Activated naive CD4-positive, alpha-beta T cell treated with Interleukin-2 at 50 U/mL for 16 hours (primary cell): ENCODE measurements at places on chromosomes 1 and 21.
A peak's percentile ranks its signal among the peaks of the same experiment; 100 is the strongest.

DNA sequence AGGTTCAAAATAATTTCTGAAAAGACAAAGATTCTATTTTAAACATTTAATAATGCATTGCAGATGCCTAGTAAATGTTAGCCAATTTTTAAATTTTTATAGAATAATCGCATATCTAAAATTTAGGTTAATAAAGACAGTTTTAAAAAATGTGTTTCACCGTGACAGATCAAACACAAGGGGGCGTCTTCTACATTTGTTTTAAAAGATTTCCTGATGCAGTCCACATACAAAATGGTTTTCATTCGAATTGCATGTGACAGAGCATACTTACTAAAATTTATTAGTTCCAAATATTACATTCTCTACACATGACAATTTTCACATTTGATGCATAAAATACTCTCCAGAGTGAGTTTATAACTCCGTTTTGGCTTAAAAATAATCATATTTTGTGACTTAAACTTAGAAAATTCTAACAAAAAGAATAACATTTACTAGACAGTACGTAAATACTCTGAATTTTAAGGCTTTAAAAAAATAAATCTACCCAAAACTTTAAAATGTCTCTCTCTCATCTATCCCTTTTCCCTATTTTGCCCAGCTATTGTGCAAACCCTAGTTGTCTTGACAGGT is 75.5 kb downstream of the ADAMTS1 start:
- DNase-seq: no peak

DNA sequence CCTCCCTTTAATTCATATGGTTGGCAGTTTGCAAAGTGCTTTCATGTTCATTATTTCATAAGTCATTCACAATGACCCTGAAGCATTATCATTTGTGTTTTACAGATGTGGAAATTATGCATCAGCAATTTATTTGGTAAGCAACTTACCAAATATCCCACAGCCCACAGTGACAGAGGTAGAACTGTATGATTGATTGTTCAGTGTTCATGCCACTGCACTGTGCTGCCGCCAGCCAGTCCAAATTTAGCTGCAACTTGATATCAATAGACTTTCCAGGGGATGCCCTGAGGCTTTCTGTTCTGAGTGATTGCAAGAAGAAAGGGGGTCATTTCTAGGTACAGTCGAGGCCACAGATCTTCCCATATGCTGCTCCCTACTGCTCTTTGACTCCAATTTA is 380.3 kb downstream of the PLPP3 start:
- no peak for DNase-seq

DNA sequence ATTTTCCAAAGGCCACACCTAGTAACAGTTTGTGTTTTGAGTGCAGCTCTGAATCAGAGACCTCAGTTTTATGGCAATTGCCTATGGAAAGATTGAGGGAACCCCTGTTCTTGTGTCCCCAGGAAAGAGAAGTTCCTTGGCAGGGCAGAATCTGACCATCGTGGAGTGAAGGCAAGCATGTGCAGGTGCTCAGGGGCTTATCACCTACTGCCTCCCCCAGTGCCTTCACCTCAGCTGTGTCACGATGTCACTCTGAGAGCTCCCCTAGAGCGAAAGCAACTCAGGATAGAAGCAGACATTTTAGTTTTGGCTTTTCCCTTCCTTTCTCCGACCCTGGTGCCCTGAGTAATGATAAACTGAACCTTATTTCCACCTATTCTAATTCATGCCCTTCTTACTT is 1.8 kb upstream of the SPRR1A start:
- DNase-seq: no peak

DNA sequence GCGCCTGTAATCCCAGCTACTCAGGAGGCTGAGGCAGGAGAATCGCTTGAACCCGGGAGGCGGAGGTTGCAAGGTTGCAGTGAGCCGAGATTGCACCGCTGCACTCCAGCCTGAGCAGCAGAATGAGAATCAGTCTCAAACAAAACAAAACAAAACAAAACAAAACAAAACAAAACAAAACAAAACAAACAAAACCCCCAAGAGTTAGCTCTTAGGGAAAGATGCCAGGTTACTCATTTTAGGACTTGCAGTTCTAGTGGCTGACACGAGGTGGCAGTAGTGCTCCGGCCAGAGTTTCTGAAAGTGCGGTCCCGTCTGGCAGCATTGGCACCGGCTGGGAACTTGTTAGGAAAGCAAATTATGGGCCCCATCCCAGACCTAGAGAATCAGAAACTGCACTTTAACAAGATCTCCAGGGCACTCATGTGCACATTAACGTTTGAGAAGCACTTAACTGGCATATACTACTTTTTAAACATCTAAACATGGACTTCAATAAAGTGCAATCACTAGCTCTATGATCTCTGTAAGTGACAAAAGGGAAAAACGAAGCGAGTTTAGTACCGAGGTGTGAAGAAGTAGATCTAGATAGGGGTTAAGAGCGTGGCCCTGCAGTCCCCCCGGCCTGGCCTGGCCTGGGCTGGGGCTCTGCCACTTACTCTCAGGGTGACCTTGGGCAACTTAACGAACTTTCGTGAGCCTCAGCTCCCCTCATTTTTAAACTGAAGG is 41.9 kb upstream of the TNFRSF1B start:
- DNase-seq: peak; percentile 81

GRCh38 chr1:78078358-78078757 is 32.6 kb downstream of the GIPC2 start:
- no peak for DNase-seq

- DNase-seq: peak; percentile 46
These were observed 53.2 kb upstream of the TMEM51 start for GRCh38 chr1:15100121-15100879.

GRCh38 chr1:236465231-236465958 is 58.4 kb upstream of the LGALS8 start:
- DNase-seq: no peak

DNA sequence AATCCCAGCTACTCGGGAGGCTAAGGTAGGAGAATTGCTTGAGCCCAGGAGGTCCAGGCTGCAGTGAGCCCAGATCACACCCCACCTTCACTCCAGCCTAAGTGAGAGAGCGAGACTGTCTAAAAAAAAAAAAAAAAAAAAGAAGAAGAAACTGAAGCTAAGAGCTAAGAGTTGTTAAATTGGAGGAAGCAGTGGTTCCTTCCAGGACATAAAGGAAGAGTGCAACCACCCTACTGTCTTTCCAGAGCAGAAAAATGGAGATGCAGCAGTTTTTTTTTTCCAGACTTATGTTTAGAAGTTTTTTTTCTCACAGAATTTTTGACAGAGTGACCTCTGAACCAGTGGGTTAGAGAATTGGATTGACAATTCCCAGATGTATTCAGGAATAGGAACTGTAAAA is 88.7 kb downstream of the HLX start:
- no peak for DNase-seq

GRCh38 chr1:1943834-1944570 is 24.9 kb upstream of the TMEM52 start:
- DNase-seq: peak; percentile 69

- DNase-seq: no peak
These were observed 43.7 kb downstream of the HLX start for GRCh38 chr1:220922951-220923350.

- DNase-seq: no peak
These were observed 90.6 kb downstream of the ST3GAL3 start for GRCh38 chr1:43797891-43798290.

- no peak for DNase-seq
These were observed 3.1 kb upstream of the OR10J1 start for GRCh38 chr1:159436469-159436868.

DNA sequence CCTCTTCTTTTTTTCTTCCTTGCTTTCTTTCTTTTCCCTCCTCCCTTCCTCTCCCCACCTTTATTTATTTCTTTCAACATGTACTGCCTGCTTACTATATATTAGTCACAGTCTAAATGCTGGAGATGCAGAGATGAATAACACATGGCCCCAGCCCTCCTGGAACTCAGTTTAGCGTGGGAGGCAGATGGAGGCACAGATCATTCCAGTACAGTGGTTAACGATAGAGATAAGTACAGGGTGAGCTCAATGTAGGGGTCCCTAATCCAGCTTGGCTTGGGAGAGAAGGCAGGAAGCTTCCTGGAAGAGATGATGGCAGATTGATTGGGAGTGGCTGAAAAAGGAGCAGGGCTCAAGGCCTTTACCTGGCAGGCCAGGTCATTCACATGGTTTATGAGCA is 55.6 kb upstream of the PPP2R5A start:
- DNase-seq: no peak

- no peak for DNase-seq
These were observed 37.9 kb upstream of the ITPKB start for GRCh38 chr1:226776975-226777374.

DNA sequence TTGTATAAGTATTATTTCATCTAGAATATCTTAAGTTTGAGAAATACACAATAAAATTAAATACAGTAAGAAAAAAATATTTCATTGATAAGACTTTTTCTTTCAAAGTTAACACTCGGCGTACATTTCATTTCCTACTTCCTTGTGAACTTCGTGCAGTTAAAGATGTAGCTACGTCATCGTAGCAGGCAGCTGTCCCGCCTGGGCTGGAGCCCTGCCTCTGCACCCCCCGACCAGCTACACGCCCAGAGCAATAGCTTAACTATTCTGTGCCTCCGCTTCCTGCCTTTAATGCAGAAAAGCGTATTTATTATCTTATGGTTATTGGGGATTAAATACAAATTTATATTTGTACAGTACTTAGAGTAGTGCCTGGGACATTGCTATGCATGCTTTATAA is 53.5 kb downstream of the CLSTN1 start:
- no peak for DNase-seq

DNA sequence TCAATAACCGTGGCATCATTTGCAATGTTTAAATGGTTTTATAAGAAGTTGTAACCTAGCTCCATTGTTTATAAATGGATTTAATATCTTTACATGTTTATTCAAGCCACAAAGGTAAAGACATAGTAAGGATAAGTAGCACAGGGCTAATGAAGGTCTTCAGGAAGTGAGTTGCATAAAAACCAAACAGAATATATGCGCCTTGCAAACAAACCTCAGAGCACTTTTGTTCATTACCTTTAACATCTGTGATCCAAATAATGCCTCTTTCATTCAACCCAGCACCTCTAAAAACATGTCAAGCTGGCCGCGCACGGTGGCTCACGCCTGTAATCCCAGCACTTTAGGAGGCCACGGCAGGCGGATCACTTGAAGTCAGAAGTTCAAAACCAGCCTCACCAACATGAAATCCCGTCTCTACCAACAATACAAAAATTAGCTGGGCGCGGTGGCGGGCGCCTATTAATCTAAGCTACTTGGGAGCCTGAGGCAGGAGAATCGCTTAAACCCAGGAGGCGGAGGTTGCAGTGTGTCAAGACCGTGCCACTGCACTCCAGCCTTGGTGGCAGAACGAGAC is 25.3 kb downstream of the BRINP3 start:
- no peak for DNase-seq

GRCh38 chr1:7303554-7304317 is 467.4 kb upstream of the VAMP3 start:
- no peak for DNase-seq

DNA sequence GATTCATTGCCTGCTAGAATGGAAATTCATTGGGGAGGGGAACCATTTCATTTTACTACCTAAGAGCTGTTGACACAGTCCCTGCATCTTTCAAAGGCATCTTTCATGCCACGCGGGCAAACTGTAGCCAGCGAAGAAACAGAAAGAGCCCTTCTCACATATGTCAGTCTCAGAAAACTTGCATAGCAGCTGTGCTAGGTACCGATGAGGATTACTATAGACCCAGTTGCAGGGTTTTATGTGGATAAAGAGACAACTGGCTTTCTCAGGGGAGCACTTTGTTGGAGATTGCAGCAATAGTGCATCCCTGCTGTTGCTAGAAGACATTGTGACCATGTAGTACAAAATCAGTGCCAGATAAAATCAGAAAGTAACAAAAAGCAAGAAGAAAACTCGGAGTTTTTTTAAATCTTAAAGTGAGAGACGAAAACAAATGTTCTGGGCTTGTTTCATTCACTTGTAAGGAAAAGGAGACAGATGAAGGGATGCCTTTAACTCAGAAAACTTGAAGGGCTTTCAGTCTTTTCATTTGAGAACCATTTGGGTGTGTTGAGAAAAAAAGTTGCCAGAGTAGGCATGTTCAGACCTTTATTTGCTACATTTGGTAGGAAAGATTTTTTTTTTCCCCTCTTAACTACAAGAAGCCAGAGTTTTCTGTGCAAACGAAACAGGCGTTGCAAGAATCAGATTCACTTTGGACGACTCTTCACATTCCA is 804.1 kb downstream of the USP25 start:
- no peak for DNase-seq

DNA sequence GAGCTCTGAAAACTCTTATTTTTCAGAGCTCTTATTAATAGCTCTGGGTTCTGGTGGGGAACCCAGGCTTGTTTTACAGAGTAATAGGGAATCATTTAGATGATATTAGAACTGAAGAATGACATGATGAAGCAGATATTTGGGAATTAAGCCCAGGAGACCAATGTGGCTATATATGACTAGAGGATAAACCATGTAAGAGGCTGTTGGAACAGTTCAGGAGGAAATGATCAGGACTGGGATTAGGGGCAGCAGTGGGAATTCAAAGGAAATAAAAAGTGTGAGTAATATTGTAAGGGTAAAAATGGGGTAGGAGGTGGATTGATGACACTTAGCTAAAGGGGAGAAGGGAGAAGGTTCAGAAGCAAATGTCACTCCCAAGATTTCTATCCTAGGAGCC is 58.6 kb downstream of the GIPC2 start:
- no peak for DNase-seq

DNA sequence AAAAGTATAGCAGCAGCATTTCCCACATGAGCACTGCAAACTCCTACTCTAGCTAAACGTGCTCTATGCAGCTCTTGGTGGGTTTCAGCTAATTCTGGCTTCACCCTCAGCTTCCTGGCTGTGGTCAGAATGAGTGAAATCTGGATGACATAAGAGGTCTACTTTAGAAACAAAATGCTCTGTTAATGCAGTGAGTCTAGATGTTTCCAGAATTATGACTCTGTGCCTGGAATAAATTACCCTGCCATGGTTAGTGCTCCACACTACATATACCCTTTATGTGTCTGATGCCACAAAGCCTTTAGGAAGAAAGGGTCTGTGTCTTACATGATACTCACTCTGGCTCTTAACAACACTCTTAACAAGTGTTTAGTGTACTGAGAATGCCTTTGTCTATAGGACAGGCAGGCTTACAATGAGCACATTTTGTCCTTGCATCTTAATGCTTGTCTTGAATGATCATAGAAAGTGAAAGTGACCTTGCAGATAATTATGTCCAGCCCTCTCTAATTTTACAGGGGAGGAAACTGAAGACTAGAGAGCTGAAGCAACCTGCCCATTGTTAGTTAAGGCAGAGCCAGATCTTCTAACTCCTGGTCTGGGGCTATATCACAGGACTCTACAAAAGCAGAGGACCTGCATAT is 9.2 kb downstream of the S100A10 start:
- DNase-seq: peak; percentile 54

- no peak for DNase-seq
These were observed 469.8 kb upstream of the ZP4 start for GRCh38 chr1:238360474-238360873.

DNA sequence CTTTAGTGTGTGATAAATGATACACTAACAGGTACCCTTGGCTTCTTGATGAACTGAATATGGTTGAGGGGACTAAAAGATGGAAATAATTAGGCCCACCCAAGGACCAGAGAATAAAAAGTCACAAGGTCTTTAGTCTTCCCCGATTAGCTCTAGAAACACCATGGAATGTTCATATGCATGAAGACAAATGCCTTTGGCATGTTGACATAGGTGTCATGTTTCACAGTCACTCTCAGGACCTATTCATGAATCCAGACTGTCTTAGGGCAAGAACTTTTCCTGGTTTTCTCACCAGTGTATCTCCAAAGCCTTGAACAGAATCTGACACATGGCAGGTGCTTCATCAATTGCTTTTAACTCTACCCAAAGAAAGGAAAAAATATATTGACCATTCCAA is 412.8 kb downstream of the AJAP1 start:
- DNase-seq: no peak

GRCh38 chr1:203346060-203346768 is 4.7 kb downstream of the FMOD start:
- DNase-seq: no peak
